ENCODE measurements at places on chromosomes 11 and 22.

DNA sequence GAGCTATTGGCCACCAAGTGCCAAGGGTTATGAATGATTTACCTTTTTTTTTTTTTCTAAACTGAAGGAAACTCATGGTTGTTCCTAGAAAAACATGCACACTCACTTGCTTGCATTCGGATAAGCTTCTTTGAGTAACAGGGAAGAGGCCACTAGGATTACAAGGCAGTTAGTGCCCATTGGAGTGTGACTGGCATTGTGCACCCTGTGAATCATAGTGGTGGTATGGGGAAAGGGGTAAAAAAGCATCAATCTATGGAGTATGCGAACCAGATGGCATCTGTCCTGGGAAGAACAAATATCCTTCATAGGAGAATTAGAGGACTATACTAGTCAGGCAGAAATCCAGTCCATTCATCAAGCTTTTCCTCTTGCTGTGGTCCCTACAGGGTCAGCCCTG lies 24.2 kb downstream of the CD44 start:
- DNase-seq: no peak

- DNase-seq: no peak
Observed at GRCh38 chr11:10401256-10401655, 53.8 kb upstream of the AMPD3 start.

- DNase-seq: no peak
Observed at GRCh38 chr22:42358643-42359558, 73.3 kb downstream of the NFAM1 start.

GRCh38 chr22:24516301-24516737 lies 21.2 kb downstream of the UPB1 start:
- no peak for DNase-seq

DNA sequence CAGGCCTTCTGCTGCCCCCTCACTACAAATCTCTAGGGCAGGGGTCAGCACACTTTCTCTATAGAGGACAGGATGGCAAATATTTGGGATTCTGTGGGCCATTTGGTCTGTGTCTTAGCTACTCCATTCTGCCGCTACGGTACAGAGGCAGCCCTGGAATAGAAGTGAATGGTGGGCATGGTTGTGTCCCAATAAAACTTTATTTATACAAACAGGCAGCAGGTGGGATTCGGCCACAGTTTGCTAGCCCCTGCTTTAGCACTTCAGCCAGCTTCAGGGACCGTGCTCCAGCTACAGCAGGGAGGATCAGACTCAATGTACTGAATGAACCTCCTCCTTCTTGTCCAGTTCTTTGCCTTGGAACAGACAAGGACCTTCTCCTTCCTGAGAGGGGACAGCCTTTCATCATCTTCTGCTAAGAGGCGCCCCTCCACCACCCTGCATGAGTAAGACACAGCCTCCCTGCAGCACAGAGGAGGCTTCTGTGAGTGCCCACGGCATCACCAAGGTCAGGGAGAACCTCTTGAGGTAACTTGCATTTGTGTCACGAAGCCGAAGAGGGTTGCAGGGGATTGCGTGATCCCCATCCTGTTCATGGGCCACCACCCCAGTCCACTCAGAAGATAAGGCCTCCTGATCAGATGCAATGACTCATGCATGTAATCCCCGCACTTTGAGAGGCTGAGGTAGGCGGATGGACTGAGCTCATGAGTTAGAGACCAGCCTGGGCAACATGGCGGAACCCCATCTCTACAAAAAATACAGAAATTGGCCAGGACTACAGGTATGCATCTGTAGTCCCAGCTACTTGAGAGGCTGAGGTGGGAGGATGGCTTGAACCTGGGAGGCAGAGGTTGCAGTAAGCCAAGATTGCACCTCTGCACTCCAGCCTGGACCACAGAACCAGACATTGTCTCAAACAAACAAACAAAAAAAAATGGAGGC lies 4.6 kb downstream of the C11orf24 start:
- DNase-seq: no peak

DNA sequence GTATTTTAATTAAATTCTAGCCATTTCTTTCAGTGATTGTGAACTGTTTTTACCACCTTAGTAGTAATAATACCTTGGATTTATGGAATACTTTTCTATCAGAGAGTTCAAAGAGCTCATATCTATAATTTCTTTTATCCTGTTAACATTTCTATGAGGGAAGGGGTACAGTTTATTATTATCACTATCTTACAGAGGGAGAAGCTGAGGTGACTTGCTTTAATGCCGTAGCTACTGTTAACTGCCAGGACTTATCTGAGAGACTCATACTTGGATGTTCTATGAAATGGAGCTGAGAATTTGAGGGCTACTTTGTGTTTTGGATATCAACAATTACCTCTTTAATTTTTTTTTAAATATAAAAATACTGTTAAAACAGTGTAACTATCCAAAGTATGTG lies 3.3 kb downstream of the REXO2 start:
- no peak for DNase-seq

DNA sequence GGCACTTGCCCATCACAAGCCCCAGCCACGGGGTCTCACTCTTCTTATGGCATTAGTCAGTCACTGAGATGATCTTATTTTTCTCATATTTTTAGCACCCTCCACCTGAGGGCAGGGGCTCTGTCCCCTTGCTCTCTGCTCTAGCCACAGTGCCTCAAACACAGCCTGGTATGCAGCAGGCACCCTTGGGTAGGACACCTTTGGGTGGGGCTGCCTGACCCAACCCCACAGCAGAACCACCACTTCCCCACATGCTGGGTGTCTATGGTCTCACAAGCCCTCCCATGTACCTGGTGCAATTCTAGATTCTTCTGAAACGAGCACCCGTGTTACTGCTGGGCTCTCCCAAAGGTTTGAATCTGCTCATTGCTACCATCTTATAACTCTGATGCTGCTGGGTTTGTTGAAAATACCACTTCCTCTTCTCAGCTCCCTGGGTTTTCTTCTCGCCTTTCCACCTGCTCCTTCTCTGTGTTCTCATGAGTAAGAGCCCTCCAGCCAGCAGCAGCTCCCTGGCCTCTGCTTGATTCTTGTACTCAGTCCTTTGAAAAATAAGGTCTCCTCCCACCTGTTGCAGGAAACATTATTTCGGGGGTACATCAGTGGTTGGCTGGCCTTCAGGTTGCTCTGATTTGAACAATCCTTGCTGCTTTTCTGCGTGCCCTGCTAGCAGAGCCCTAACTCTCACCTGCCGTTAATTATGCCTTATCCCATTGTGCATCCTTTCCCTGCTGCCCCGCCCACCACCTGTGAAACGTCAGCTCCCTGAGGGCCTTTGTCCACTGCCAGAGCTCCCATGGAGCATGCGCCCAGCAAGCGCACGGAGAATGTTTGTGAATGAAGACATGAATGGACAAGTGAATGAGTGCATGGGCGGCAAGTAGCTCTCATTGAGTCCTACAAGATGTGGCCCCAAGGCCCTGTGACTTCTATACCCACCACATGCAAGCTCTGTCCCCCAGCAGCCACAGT lies 1181.6 kb downstream of the TBC1D22A start:
- DNase-seq: no peak

GRCh38 chr11:11346303-11346702 lies 6.7 kb downstream of the CSNK2A3 start:
- no peak for DNase-seq

DNA sequence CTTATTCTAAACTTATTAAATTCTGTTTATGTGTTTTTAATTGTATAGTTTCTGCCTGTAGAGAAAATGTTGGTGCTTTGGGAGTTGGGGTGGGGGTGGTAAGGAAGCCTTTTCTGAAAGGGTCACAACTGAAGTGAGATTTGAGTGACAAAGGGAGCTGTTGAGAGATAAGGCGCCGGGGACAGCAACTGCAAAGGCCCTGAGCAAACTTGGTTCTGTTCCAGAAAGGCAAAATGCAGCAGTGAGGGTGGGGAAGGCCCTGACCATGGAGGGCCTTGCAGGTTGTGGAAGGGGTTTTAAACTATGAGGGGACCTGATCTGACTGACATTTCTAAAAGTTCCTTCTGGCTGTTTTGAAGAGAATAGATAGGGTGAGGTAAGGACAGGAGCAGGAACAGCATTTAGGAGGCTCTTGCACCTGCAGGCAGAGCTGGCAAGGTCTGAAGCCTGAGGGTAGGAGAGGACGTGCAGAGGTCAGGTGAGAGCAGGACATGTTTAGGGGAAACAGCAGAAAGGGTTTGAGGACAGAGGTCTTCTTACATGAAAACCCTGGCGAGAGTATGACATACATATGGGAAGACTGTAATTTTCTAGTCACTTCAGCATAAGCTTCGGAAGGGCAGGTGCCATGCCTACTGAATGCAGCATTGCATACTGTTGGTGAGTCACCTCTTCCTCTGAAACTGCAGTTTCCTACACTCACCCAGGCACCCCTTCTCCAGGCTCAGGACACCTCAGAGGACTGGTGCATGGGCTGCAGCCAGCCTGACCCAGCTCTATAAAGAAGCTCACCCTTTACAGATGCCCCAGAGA lies 190.7 kb downstream of the SNX19 start:
- no peak for DNase-seq

- DNase-seq: no peak
Observed at GRCh38 chr11:102244681-102245409, 72.4 kb upstream of the BIRC3 start.

DNA sequence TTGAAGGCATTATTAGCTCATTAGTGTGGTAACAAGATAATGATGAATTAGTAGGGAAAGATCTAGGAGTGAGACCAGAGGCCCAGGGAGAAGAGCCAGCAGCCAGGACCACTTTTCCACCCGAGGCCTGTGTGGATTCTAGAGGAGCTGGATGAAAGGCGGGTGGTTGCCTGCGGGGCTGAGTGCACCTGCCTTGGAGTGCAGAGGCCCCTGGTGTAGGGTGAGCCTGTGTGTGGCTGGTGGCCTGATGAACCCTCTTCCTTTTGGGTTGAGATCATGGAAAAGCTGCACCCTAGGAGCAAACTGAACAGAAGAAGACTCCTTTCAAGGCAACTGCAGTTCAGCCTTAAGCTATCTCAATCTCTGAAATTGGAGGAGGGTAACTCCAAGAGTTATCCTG lies 5.9 kb upstream of the TP53AIP1 start:
- no peak for DNase-seq

DNA sequence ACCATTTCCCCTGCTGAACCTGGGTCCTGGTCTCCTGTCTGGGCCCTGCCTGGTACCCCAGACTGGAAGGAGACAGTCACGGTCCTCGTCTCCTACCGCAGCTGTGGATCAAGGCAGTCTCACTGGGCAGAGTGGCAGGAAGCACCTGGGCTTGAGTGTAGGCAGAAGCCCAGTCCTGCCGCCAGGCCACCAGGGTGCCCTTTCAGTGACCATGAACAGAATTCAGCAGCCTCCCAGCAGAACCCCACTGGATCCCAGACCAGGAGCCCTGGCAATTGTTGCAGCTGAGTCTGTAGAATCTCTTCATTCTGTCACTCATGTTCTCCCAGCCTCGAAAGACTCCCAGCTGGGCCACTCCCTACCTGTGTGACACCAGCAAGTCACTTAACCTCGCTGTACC lies 25.5 kb upstream of the CREB3L1 start:
- no peak for DNase-seq

DNA sequence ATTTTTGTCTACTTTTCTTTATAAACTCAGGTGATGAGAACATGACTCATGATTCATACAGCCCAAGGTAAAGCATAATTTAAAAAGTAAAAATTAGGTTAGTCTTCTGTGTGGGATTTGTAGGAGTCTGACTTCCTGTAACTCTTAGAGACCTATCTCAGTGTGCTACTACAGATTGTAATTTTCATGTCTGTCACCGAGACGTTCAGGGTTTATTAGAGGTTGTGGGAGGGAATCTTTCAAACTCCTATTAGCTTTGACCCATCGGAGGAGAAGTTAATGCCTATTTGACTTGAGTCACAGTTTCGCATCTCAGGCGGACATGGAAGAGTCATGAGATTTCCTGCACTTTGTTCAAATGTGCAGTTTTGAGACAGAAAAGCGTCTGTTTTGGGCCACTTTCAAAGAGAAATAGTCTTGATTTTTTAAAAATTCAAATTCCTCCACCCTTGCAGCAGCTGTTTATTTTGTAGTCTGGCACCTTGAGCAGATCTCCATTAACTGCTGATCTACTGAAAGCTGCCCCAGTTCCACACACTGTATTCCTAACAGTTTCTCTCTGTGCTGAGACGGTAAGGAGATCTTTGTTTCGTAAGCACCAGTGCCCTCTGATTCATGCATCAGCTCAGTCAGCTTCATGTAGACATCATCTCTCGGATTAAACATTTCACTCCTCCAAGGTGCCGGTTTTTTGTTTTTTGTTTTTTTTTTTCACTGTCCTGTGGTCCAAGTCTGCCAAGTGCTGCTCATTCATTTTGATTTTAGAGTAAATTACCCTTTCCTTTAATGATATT lies 24.3 kb downstream of the ALKBH3 start:
- DNase-seq: no peak

DNA sequence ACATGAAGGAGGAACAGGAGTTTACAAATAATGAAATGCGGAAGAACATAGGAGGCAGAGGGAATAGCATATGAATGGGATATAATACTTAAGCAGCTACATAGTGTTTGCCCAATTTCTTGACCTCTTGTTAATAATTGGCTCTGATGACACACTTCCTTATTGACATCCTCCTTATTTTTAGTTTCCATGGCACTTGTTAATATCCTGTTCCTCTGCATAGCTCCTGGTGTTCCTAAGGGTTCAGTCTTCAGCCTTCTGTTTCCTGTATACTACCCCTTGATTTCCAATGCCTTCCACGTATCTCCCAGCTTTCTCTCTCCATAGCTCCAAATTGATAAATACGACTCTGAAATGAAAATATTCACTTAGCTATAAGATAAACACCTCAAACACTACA lies 663.8 kb upstream of the API5 start:
- no peak for DNase-seq

- peak; percentile 62 for DNase-seq
Observed at GRCh38 chr11:7600205-7600775, 73.0 kb downstream of the CYB5R2 start.

DNA sequence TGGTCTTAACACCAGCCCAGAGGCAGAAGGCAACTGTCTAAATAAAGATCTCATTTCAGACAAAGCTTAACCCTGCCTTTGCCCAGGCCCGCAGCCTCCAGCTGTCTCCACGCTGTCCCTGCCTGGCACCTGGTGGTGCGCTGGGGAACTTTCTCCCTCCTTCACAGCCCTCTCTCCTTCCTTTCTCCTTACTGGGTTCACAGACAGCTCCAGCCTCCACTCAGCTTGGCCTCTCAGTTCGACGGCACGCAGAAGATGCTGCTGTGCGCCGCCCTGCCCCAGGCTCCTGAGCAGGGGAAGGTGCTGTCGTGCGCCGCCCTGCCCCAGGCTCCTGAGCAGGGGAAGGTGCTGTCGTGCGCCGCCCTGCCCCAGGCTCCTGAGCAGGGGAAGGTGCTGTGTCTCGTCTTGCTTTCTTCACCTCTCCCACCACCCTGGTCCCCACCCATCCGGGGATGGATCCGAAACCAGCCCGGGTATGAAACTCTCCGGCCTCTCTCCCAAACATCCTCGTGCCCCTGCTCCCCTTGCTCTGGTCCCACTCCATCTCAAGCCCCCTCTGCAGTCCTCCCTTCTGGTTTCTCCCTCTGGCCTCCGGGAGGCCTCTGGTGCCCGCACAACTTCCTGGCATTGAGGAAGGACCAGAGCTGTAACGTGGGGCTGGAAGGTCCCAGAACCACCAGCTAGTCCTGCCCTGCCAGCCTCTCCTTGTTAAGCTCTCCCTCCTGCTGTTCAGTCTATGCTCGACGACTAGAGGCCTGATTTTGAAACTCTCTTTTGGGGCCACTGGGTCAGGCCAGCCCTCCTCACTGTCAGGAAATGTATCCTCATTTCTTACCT lies 22.9 kb upstream of the JAM3 start:
- DNase-seq: no peak

Measured in caudate nucleus (tissue), 63 donors.